ENCODE measurements at places on chromosomes 5 and 9. TPM values are rescaled to one million over a fixed set of nuclear protein-coding genes. Genes with fewer than 3 reads are reported as not detected.

Gene PHF24
- polyA plus RNA-seq = not detected

Gene GZMA
- polyA plus RNA-seq = not detected

Gene PCA3
- not detected for polyA plus RNA-seq

Gene LCN2
- not detected for polyA plus RNA-seq

DNA sequence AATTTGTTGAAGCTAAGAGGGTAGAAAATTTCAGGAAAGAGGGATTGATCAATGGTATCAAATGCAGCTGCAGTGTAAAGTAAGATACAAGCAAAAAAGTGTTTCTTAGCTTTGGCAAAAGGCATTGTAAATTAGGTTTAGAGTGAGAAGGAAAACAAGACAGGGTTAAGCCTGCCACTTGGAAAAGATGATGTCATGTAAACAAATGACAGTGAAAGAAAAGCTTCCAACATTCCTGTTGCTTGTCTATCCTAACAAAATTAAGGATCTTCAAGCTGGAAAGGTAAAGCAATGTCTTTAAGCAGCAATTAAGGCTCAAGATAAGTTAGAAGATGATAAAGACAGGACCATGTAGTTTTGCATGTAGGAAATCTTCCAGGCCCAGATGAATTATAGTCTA is 139.1 kb upstream of the PPP2R2B start:
- no peak for DNase-seq

DNA sequence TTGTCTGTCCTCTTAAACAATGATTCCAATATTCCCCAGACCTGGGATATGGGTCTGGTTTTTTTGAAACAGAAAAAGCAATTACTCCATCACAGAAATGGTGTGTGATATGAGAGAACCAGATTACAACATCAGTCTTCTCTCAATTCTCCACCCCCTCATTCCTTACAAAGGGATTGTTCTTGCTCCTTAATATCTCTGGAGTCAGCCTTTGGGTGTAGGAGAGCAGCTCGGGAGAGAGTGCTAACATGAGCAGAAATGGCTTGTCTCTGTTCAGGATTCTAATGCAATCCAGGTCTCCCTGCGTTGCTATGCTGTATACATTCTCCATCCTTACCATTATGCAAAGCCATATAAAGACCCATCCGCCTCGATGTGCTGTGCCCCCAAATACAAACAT is 32.7 kb downstream of the ZFAND5 start:
- peak; percentile 32 for DNase-seq

DNA sequence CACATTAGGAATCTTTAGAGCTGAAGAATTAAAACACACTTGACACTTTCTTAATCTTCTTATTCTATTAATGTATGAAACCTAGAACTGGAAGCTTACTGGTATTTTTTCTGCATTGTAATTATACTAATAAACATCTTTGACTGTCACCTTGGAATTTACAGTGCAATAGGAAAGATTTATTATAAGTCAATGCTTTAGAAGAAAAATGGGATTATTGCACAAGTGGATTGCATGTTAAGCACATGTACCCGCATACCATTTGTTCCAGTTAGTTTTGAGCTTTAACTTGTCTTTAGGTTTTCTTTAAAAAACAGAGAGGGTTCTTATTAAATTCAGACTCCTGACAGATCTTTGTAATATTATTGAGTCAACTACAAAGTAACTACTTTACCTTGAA is 278.5 kb downstream of the CCDC171 start:
- no peak for DNase-seq

DNA sequence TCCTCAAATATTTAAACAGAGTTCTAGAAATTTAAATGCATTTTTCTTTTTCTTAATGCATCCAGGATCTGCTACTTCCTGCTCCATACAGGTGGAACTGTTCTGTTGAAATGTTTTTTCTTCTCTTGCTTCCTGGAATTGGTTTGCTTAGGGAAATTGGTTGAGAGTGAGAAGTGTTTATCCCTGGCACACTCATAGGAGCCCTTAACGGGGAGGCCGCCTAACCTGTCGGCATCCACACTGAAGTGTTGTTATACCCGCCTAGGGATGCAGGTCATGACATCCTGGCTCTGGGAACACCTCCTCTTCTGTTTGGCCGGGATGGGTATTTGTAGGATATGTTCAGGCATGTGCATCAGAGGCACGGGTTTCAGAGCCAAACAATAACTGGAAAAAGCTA is 239.7 kb downstream of the GADD45G start:
- DNase-seq = no peak
